CD8-positive, alpha-beta memory T cell (primary cell): ENCODE measurements at places on chromosomes 1 and 21. TPM values are rescaled to one million over a fixed set of nuclear protein-coding genes. Genes with fewer than 3 reads are reported as not detected.

- no peaks in the 10 kb centered on the region for H3K27me3 ChIP-seq
- no peaks in the 10 kb centered on the region for H3K36me3 ChIP-seq
Measured at GRCh38 chr1:17757426-17757825, 2.3 kb downstream of the ACTL8 start.

MRPS15 gene
- total RNA-seq: 143 TPM

DNA sequence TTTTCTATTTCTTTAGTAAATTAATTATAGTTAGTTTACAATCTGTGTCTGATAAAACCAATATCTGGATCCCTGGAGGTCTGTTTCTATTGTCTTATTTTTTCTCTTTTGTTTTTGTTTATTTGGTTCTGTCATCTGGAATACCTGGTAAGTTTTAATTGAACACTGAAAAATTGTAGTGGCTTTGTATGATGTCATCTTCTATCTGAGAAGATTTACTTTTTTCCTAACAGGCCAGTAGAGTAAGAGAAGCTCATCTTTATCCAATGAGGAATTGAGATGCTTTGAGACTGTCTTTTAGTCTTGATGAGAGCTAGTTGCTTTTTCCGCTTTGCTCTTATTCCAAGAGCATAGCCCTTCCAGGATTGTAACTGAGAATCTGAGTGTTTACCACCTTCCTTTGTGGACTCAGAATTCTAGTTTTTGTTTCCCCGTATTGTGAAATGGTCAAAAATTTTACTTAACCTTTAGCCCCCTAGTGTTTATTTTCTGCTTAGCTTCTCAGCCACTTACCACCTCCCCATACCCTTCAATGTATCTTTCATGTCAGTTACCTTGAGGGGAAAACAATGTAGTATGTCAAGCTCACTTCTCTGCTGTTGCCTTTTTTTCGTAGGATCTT, 25.0 kb downstream of the PTGFRN start:
- peaks cover 21% of the 10 kb centered on the region for H3K4me1 ChIP-seq
- no peaks in the 10 kb centered on the region for H3K36me3 ChIP-seq
- no peaks in the 10 kb centered on the region for H3K27me3 ChIP-seq
- DNase-seq: peak; percentile 20

- H3K4me1 ChIP-seq: peaks cover 53% of the 10 kb centered on the region
- DNase-seq: no peak
- no peak overlapping the region for H3K4me3 ChIP-seq
- no peak overlapping the region for H3K27ac ChIP-seq
- no peaks in the 10 kb centered on the region for H3K36me3 ChIP-seq
- no peaks in the 10 kb centered on the region for H3K27me3 ChIP-seq
Measured at GRCh38 chr1:39272027-39272797, 67.7 kb downstream of the MACF1 start.

ST6GALNAC3 gene
- total RNA-seq: 0.33 TPM

- no peak for DNase-seq
- H3K4me1 ChIP-seq: no peaks in the 10 kb centered on the region
- H3K4me3 ChIP-seq: no peak overlapping the region
- no peaks in the 10 kb centered on the region for H3K36me3 ChIP-seq
Measured at GRCh38 chr21:31905503-31906451, 33.0 kb downstream of the HUNK start.

- no peaks in the 10 kb centered on the region for H3K36me3 ChIP-seq
- DNase-seq: no peak
- no peak overlapping the region for H3K27ac ChIP-seq
Measured at GRCh38 chr1:9842073-9842711, 18.4 kb upstream of the CLSTN1 start.

GRCh38 chr1:246001142-246001836, 505.8 kb downstream of the SMYD3 start:
- H3K27me3 ChIP-seq: no peaks in the 10 kb centered on the region
- no peak overlapping the region for H3K4me3 ChIP-seq
- no peaks in the 10 kb centered on the region for H3K36me3 ChIP-seq
- H3K4me1 ChIP-seq: no peaks in the 10 kb centered on the region
- no peak overlapping the region for H3K27ac ChIP-seq

- peaks cover 38% of the 10 kb centered on the region for H3K4me1 ChIP-seq
- H3K27ac ChIP-seq: peak overlapping the region; percentile 56
- H3K36me3 ChIP-seq: no peaks in the 10 kb centered on the region
- no peaks in the 10 kb centered on the region for H3K27me3 ChIP-seq
- peak; percentile 39 for DNase-seq
- peak overlapping the region; percentile 30 for H3K4me3 ChIP-seq
Measured at GRCh38 chr1:58968360-58968952, 184.6 kb upstream of the JUN start.

- no peaks in the 10 kb centered on the region for H3K4me1 ChIP-seq
- no peaks in the 10 kb centered on the region for H3K36me3 ChIP-seq
- peaks cover 3% of the 10 kb centered on the region for H3K27me3 ChIP-seq
- no peak overlapping the region for H3K4me3 ChIP-seq
Measured at GRCh38 chr21:39029900-39030884, 153.1 kb downstream of the PSMG1 start.

OTUD7B gene
- total RNA-seq: 41.0 TPM

DNA sequence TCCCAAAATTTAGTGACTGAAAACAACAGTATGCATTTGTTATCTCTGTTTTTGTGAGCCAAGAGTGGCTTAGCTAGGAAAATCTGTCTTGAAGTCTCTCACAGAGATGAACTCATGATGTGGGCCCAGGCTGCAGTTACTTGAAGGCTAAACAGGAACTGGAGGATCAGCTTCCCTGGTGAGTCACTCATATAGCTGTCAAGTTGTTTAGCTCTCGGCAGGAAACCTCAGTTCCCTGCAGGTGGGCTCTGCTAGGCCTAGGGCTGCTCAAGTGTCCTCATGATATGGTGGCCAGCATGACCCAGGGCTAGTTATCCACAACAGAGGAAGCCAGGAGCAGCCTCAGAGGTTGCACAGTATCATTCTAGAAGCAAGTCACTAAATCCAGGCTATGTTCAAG, 30.2 kb upstream of the DDX59 start:
- DNase-seq: no peak
- no peaks in the 10 kb centered on the region for H3K36me3 ChIP-seq
- H3K27me3 ChIP-seq: no peaks in the 10 kb centered on the region

DNA sequence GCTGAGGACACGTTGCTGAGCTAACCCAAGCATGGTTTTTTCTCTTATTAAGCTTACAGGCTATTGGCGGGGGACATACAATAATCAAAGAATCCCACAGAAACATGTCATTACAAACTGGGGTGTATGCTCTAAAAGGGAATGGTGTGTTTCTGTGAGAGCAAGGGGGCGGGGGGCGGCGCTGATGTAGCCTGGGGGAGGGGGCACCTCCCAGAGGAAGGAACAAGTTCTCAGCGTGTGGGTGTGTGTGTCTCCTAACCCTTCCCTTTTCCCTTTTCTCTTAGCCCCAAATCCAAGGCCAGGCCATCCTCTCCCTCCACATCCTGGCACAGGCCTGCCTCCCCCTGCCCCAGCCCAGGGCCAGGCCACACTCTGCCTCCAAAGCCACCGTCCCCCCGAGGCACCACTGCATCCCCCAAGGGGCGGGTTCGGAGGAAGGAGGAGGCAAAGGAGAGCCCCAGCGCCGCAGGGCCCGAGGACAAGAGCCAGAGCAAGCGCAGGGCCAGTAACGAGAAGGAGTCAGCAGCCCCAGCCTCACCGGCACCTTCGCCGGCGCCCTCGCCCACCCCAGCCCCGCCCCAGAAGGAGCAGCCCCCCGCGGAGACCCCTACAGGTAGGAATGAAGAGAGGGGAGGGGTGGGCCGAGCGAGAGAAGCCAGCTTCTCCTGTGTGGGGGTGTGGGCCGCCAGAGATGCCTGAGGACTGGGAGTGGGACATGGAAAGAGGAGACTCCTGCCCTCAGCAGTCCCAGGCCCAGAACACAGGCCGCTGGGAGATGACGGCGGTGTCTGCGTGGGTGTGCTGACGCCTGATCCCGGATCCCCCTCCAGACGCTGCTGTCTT, 21.9 kb downstream of the MAP7D1 start:
- peaks cover 51% of the 10 kb centered on the region for H3K36me3 ChIP-seq
- H3K27me3 ChIP-seq: no peaks in the 10 kb centered on the region
- no peak for DNase-seq
- H3K27ac ChIP-seq: no peak overlapping the region

GRCh38 chr1:67020304-67020703, 33.6 kb downstream of the SLC35D1 start:
- DNase-seq: no peak
- no peaks in the 10 kb centered on the region for H3K4me1 ChIP-seq
- no peak overlapping the region for H3K27ac ChIP-seq
- no peaks in the 10 kb centered on the region for H3K27me3 ChIP-seq
- H3K36me3 ChIP-seq: peaks cover 14% of the 10 kb centered on the region

DNA sequence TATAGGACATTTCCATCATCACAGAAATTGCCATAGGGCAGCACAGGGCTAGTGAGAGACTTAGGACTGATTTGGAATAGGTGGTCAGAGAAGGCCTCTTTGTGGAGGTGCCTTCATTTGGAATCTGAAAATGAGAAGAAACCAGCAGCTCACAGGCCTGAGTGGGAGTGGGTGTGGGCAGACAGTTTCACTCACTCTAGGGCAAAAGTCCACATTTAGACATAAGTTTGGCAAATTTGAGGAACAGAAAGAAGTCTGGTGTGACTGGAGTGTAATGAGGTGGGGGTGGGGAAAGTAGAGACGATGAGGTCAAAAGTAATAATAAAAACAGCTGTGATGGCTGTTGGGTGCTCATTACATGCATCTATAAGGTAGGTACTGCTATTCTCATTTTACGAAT, 22.4 kb upstream of the BCAR3 start:
- no peak overlapping the region for H3K27ac ChIP-seq
- no peaks in the 10 kb centered on the region for H3K36me3 ChIP-seq
- no peak overlapping the region for H3K4me3 ChIP-seq
- H3K27me3 ChIP-seq: no peaks in the 10 kb centered on the region

DNA sequence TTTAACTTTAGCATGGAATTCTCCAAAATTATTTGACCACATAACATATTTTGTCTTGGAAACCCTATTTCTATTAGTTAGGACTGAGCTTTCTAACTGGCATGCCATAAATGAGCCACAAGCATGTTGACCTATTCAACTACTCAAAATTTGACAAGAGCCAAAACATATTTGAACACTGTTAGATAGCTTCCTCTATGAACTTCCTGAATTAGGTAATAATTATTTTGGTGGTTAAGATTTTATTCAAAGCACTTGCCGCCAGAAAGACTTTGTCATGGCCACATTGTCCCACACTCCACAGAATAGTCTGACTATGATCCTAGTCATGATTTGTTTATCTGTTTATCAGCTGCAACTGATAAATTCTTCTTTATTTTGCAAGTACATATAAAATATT, 23.1 kb upstream of the CTPS1 start:
- H3K36me3 ChIP-seq: no peaks in the 10 kb centered on the region
- no peak overlapping the region for H3K27ac ChIP-seq
- peaks cover 7% of the 10 kb centered on the region for H3K4me1 ChIP-seq
- H3K4me3 ChIP-seq: no peak overlapping the region
- no peak for DNase-seq

DNA sequence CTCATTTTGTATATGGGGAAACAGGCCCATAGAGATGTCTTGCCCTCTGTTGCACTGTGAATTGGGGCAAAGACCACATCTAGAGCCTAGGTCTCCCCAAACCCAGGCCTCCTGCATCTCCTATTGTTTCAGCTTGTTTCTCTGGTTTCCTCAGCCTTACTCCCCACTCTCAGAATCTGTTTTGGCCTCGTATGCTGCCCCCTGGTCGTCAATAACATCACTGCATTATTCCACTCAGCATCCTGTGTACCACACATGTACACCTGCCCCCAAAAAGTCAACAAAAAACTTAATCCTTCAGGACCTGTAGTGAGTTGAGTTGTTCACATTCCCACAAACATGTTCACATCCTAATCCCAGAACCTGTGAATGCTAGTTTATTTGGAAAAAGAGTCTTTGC, 184.8 kb downstream of the BRINP2 start:
- no peaks in the 10 kb centered on the region for H3K27me3 ChIP-seq
- DNase-seq: no peak
- no peak overlapping the region for H3K4me3 ChIP-seq
- no peaks in the 10 kb centered on the region for H3K36me3 ChIP-seq
- no peaks in the 10 kb centered on the region for H3K4me1 ChIP-seq

BGLAP gene
- 0.97 TPM for total RNA-seq

CHODL gene
- total RNA-seq: 0.22 TPM

EXO1 gene
- total RNA-seq: 76.1 TPM

TCHHL1 gene
- total RNA-seq: not detected

DNA sequence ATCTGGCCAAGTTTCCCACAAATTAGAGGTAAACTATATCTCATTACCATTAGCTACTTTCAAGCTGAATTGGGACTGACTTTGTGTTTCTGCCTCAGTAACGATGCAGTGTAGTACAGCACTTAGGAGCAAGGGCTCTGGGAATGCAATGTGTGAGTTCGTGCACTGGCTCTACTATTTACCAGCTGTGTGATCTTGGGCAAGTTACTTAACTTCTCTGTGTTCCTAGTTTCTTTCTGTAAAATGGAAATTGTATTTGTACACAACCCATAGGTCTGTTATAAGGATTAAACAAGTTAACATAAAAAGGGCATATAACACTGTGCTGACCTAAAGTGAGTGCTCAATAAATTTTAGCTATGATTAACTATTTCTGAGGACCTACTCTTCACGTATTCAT, 65.0 kb upstream of the CSF1 start:
- no peak for DNase-seq
- no peaks in the 10 kb centered on the region for H3K4me1 ChIP-seq
- no peaks in the 10 kb centered on the region for H3K27me3 ChIP-seq

- H3K27me3 ChIP-seq: no peaks in the 10 kb centered on the region
- H3K4me3 ChIP-seq: no peak overlapping the region
- no peak overlapping the region for H3K27ac ChIP-seq
Measured at GRCh38 chr1:19260211-19261138, 8.9 kb downstream of the MRTO4 start.

SPRR3 gene
- total RNA-seq: not detected

MTMR11 gene
- 1.6 TPM for total RNA-seq

DNA sequence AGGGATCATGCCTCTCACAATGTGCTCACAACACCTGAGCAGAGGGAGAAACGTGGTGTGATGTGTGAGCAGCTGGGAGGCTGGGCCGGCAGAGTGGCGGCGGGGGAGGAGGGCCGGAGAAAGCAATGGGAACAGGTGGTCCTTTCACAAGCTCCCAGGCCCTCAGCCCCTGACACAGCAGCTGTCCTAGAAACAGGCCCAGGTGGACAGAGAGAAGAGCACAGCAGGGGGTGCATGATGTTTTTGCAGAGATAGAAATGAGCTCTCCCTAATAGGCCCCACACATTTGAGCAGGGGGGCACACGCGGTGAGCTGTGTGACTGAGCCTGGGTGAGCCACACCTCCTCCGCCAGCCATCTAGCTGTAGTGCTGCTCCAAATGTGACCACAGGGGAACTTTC, 7.6 kb upstream of the RGS16 start:
- peaks cover 26% of the 10 kb centered on the region for H3K4me1 ChIP-seq
- peaks cover 6% of the 10 kb centered on the region for H3K27me3 ChIP-seq
- no peaks in the 10 kb centered on the region for H3K36me3 ChIP-seq
- H3K4me3 ChIP-seq: no peak overlapping the region

GRCh38 chr1:154682254-154682653, 74.3 kb upstream of the ADAR start:
- no peaks in the 10 kb centered on the region for H3K4me1 ChIP-seq
- no peak for DNase-seq

- no peaks in the 10 kb centered on the region for H3K4me1 ChIP-seq
- no peaks in the 10 kb centered on the region for H3K27me3 ChIP-seq
Measured at GRCh38 chr1:214660190-214660589, 57.2 kb downstream of the CENPF start.

LRRIQ3 gene
- total RNA-seq: 2.0 TPM

SLC30A2 gene
- total RNA-seq: not detected

- H3K36me3 ChIP-seq: no peaks in the 10 kb centered on the region
- no peaks in the 10 kb centered on the region for H3K27me3 ChIP-seq
- peak overlapping the region; percentile 98 for H3K27ac ChIP-seq
- no peak for DNase-seq
Measured at GRCh38 chr1:70355920-70356319, 1.4 kb upstream of the ANKRD13C start.

GRCh38 chr1:230348386-230349019, 77.6 kb downstream of the PGBD5 start:
- no peaks in the 10 kb centered on the region for H3K27me3 ChIP-seq
- no peak for DNase-seq
- no peak overlapping the region for H3K27ac ChIP-seq
